ENCODE measurements at places on chromosomes 1 and 21.

GRCh38 chr1:228507961-228508652, 20.9 kb downstream of the RNF187 start:
- no peak for DNase-seq

- no peak for DNase-seq
These were observed 380.7 kb downstream of the SEC16B start for GRCh38 chr1:177589166-177589565.

DNA sequence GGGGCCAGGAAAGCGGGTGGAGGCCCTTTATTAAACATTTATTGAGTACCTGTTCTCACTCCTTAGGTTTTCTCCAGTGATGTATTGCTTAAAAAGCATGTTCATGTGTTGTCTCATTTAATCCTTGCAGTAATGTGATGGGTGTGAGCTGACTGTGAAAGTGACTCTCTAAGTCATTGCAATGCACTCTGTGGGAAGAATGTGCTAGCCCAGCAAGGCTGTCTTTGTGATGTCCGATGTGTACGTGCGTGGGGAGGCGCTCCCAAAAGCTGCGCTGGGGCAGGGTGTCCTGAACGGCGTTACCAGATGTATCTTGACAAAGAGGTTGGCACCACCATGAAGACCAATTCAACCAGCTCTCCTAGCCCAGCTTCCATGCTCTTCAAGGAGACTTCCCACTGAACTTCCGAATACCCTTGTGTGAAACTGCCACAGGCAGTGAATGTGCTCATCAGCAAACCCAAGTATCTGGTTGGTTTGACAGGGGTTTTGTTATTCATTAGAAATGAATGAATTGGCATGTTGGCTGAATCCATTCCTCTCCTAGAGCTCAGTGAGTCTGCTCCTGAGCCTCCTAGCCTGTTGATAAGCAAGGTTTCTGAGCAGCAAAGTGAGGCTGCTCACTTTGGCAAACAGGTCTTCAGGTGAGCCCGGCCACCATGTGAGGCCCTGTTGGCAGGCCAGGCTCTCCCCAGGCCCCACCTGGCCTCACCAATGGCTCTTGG, 28.0 kb downstream of the NUAK2 start:
- no peak for DNase-seq

DNA sequence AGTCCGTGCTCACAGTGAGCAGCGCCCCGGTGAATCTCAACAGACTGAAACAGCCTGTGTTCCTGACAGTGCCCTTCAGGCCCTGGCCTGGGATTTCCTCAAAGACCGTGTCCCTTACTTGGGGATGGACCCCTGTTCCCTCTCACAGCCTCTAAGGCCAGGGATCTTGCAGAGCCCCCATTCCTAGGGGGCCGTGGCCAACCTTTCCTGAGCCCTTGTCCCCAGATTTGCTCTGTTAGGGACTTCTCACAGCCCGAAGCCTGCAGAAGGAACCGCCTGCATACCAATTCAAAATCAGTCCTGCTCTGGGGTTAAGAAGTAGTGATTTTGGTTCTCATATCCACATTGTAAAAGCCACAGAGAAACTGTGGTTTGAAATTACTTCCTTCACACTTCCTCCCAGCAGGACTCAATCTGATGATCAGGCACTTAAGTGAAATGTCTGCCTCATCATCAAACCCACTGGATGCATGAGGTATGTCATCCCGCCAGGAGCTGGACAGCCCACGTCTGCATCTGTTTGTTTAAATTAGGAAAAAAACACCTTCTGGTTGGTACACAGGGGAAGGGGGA, 14.9 kb downstream of the ABCA4 start:
- DNase-seq, result no peak

DNA sequence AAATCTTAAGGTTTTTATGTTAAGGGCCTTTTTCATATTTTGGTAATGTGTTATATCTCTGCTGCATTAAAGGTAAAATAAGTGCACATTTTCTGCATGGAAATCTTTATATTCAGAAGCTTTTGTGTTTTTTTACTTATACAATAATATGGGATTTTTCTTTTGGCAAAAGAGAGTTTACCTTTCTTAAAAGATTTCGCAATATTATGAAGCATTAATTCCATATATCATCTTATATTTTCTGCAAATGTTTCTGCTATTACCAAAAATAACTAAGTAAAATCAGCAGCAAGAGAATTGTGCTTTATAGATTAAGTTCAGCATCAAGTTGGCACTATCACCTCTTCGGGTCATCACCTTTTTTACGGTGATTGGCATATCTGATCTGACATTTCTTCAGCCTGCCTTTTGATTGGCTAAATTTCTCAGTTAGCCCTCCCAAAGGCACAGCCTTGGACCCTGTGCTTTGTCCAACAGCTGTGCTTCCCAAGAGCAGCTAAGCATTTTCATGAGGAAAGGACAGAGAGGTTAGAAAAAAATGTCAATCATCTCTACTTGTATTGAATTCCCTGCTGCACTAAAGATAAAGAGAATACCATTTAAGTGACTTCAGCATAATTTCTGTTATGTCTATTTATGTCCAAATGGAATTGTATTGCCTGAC, 767.1 kb upstream of the PRMT6 start:
- no peak for DNase-seq

DNA sequence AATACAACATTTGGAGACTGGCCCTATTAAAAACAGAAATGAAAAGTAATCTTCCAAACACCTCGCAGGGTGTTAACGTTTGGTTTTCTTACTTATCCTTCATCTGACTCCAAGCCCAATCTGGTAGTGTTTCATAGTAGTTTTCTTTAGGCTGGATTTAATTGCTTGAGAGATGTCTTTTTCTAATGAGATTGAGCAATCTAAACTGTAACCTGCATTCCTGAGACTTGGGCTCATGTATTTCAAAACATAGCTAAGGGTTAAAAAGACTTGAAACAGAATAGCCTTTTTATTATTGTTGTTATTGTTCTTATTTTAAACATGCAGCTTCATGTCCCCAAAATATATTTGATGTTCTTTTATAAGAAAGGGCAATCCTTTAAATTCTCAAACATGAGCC, 278.9 kb downstream of the TGFB2 start:
- no peak for DNase-seq

DNA sequence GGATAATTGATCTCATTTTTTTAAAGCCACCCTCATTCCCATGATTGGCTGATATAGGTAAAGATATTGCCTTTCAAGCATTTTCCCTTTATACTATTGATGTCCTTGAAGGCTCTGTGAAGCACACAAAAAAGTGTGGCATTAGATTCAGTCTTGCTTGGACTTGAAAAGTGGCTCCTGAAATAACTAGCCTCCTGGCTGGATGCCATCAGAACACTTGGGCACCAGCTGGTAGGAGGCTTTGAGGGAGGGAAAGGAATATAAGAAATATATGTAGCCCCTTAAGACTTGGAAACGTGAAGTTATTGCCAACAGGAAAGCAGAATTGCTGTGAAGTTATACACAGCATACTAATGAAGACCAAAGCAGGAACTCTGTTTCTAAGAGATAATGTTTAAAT, 14.1 kb downstream of the MTR start:
- DNase-seq, result no peak

DNA sequence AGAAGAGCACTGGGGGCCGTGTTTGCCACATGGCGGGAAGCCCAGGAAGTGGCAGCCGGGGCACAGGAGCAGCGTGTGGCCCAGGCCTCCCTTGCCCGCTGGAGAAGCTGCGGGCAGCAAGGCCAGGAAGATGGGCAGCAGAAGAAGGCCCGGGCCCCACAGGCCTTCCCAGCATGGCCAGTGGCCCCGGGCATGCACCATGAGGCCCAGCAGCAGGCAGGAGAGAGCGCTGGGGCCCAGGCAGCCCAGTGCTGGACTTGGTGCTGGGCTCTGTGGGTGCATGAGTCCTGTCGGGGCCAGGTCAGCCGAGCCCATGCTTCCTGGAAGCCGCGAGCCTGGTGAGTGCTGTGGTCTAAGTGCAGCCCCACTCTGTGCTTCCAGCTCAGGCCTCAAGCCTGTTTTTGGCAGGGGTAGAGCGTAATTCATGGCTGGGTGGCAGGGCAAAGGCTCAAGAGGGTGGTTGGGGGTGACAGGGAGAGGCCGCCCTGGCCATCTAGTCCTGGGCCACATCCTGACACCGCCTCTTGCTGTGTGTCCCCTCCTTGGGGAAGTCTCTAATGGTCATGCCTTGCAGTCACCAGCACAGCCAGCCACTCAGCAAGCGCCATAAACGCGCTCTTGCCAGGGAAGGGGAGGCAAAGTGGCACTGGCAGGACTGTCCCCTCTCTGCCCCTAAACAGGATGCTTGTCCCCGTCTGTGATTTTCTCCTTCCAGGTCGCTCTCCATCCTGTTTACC, 21.3 kb downstream of the MTHFR start:
- DNase-seq, result no peak

- DNase-seq, result no peak
These were observed 6.8 kb downstream of the LAPTM5 start for GRCh38 chr1:30750731-30751291.

- no peak for DNase-seq
These were observed 180.5 kb downstream of the DYRK1A start for GRCh38 chr21:37546949-37547614.

- DNase-seq, result no peak
These were observed 57.8 kb downstream of the ZNF281 start for GRCh38 chr1:200351826-200352549.

DNA sequence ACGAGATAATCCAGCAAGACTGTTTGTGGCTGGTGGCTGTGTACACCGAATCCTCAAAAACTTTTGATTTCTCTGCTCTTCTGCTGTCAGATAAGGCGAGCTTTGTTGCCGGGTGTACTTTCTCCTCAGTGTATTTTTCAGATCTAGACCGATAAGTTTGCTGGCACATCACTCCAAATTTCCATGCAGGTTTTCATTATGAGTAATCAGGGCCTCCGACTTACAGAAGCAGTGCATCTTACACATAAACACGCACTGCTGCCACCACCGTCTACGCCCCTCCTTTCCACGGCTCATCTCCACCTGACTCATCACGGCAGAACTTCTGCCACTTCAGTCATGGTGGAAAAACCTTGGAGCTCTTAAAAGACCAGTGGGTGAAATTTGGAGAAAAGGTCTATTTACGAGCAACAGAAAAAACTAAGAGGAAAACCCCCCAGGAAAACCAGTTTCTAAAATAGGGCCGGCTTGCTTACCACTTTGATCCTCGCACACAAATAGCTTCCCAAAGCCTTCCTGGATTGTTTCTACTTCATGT, 7.7 kb downstream of the ZBTB21 start:
- no peak for DNase-seq

DNA sequence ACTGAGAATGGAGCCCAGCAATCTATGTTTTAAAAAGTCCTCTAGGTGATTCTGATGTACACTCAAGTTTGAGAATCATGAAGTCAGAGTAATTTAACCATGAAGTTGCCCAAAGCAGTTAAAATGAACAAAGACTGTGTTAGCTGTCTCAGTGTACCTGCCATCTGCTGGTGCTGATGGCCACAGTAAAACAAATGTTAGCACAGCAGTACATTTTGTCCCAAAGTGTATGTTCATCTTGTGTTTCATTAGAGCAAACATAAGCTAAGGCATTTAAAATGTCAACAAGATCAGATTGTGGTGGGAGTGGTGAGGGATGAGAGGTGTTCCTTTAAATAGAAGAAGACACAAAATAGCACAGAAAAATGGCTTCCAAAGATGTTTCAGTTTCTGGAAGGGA, 31.1 kb downstream of the FYB2 start:
- no peak for DNase-seq
